Sigmoid colon (tissue), 7 donors: ENCODE measurements at places on chromosomes 16 and 17.

DNA sequence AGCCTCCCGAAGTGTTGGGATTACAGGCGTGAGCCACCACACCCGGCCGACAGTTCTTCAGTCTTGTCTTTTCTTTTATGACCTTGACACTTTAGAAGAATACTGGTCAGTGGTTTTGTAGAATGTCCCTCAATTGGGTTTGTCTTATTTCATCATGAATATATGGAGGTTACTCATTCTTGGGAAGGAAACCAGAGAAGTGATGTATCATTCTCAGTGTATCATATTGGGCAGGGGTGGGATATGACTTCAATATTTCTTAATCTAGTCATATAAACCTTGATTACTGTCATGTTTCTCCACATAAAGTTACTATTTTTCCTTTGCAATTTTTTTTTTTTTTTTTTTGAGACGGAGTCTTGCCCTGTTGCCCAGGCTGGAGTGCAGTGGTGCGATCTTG is 36.9 kb downstream of the SNTB2 start:
- no peak for DNase-seq

- no peak for DNase-seq
Observed at GRCh38 chr16:13997933-13998332, 73.2 kb upstream of the MRTFB start.

DNA sequence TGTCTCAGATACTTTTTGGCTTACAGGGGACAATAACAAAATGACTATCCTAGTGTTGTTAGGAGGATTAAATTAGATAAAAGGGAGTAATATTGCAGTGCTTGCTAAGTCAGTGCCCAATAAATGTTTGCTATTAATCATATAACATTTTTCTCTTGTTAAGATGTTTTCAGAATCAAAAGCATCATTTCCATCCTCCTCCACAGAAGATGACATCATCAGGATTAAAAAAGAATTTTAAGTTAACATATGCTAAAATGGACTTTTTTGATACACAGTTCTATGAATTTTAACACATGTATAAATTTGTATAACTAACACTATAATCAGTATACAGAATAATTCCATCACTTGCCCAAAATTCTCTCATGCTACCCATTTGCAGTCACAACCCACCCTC is 492.6 kb downstream of the GRIN2A start:
- DNase-seq, result no peak

- peak; percentile 71 for DNase-seq
Observed at GRCh38 chr17:6639586-6640535, 650 bp downstream of the KIAA0753 start.

- peak; percentile 36 for DNase-seq
Observed at GRCh38 chr17:61465550-61466237, 13.5 kb downstream of the TBX4 start.
